HFFc6 (cell line): ENCODE measurements at places on chromosomes 2 and 18. TPM values are rescaled to one million over a fixed set of nuclear protein-coding genes. Genes with fewer than 3 reads are reported as not detected.

The HOXD13 gene
- 1.4 to 1.8 TPM (median 1.6 TPM) in 3 replicates for total RNA-seq

The UGT1A4 gene
- total RNA-seq, result not detected in 3 replicates

The BOLL gene
- not detected in 3 replicates for total RNA-seq

The KLHL14 gene
- total RNA-seq, result not detected in 2 replicates

The TMEM18 gene
- total RNA-seq, result 21.5 to 27.2 TPM (median 24.2 TPM) in 3 replicates

DNA sequence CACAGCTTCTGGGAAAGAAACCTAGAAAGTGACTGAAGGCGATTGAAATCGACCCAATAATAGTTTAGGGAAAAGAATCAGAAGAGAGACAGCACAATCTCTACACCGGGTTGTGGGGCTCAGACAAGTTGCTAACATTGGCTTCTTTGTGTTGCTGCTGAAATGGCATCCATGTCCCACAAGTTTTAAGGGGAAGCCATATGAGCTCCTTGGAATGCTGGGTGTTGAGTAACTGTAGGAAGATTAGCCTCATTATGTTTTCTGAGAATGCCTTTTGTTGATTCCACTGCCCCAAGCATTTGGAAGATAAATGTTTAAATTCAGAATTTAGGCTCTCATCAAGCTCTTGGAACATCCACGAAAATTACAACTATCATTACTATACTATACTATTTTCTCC lies 73.4 kb upstream of the NEUROD1 start:
- no peak overlapping the region for H3K27ac ChIP-seq
- peaks cover 11% of the 10 kb centered on the region for H3K4me1 ChIP-seq
- no peaks in the 10 kb centered on the region for H3K36me3 ChIP-seq
- no peak overlapping the region for H3K4me3 ChIP-seq

DNA sequence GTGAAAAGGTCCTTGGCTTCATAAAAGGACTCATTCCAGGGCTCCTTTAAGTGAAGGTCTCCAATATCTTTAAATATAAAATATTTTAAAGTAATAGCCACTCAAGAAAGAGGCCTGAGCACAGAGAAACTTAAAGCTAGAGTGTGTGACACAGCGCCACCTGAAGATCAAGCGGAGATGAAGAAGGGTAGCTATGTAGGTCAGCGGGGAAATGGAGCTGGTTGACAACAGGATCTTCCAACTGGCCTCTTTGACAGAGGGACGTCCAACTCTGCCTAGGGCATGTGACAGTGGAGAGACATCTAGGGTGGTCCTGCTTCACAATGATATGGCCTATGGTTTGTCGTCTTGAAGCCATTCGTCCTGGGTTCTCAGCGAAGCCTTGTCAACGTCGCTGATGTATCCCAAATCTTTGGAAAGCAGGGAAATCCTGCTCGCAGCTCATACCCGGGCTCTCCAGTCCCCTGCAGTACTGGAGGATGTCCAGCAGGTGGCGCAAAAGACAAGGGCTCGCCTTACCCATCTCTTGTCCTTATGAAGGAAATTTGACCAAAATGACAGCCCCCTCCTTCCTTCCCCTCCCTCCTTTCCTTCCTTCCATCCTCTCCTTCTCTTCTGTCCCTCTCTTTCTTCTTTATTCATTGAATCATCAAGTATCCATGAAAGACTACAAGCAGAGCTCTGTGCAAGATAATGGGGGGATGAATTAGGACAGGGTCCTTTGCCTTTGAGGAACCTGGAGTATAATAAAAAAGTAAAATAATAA lies 59.6 kb downstream of the LONRF2 start:
- peak; percentile 37 for DNase-seq
- H3K36me3 ChIP-seq, result no peaks in the 10 kb centered on the region
- H3K4me3 ChIP-seq, result no peak overlapping the region
- peaks cover 11% of the 10 kb centered on the region for H3K27me3 ChIP-seq

DNA sequence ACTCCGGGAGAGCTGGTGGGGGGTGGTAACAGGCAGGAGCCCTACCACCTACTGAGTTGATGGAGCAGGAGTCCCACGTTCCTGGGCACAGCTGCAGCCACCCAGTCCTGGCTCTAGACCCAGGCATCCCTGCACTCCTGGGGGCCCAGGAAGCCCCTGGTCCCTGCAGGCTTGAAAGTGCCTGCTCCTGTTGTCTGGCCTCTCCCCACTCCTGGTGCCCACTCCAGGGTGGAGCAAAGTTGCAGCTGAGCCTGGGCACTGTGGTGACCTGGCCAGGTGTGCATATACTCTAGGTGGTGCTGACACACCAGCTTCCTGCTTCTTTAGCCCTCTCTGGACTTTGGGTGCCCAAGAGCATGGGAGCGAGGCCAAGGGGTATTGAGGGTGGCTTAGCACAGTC lies 119.0 kb upstream of the SLC38A11 start:
- DNase-seq, result no peak
- no peak overlapping the region for H3K4me3 ChIP-seq
- H3K27ac ChIP-seq, result no peak overlapping the region
- no peaks in the 10 kb centered on the region for H3K4me1 ChIP-seq

DNA sequence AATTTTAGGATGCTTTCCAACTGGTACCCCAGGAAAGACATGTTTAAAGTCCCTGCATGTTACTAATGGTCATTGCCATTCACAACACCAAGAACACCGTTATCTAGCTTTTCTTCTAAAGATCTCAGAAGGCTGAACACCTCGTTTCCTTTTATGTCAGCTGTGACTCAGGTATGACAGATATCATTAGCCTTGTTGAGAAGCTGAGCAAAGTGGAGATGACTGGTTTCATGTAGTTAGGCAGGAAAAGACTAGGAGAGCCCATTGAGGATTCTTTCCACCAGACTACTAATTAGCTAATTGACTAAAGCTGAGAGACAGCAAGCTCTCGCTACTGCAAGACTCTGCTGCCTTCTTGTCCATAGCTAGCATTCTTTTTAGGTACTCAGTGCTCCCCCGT lies 32.0 kb upstream of the ARL5A start:
- H3K27me3 ChIP-seq, result peaks cover 3% of the 10 kb centered on the region; the same call in 1 of the 2 replicates
- H3K27ac ChIP-seq, result no peak overlapping the region
- no peak for DNase-seq
- no peak overlapping the region for H3K4me3 ChIP-seq

DNA sequence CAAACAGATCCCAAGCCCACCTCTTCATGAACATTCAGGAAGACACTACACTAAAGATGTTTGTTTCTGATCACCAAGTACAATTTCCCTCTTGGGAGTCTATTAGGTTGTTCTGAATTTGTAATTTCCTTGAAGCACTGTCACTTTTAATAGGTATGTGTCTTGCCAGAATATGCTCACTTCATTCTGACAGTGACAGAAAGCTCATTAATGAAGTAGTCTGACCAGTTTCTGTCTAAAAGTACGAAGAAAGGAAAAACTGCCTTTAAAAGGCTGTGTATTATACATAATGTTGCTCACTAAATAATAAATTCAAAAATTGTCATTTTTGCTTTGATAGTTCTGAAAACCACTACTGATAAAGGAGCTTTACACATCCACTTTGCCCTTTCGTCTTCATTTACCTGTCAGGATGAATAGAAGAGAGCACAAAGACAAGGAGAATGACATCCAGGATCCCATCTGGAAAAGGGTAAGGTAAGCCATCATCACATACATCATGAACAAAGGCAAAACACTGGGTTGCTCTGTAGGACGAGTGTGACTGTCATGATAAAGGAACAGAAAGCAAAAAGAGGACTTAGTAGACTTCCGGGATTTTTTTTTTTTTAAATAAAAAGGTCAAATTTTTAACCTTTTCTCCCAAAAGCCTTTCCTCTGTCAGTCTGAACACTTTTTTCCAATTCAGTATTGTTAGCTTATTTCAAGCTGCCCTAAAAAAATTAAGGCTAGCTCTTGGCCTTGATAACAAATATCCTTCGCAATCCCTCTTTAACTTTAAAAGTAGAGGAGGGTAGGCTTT lies 103.4 kb downstream of the METTL8 start:
- peaks cover 5% of the 10 kb centered on the region; the same call in 1 of the 2 replicates for H3K36me3 ChIP-seq
- H3K27ac ChIP-seq, result no peak overlapping the region
- no peaks in the 10 kb centered on the region; the same call in 1 of the 2 replicates for H3K27me3 ChIP-seq
- H3K4me3 ChIP-seq, result no peak overlapping the region
- peaks cover 8% of the 10 kb centered on the region for H3K4me1 ChIP-seq

- DNase-seq, result no peak
- H3K36me3 ChIP-seq, result 0 out of 2 replicates have a peak, but pooled peaks cover 6% of the 10 kb centered on the region
- no peak overlapping the region for H3K27ac ChIP-seq
- H3K4me1 ChIP-seq, result peaks cover 57% of the 10 kb centered on the region
- H3K27me3 ChIP-seq, result no peaks in the 10 kb centered on the region
Observed at GRCh38 chr2:173972165-173972564, 7.0 kb upstream of the SP3 start.

- H3K27me3 ChIP-seq, result peaks cover 58% of the 10 kb centered on the region
- no peak overlapping the region for H3K4me3 ChIP-seq
- DNase-seq, result no peak
- no peak overlapping the region for H3K27ac ChIP-seq
Observed at GRCh38 chr2:86331384-86331783, 6.0 kb downstream of the REEP1 start.

GRCh38 chr2:112880696-112881095 lies 30.3 kb upstream of the IL37 start:
- H3K27me3 ChIP-seq, result no peaks in the 10 kb centered on the region
- H3K4me1 ChIP-seq, result peaks cover 84% of the 10 kb centered on the region
- H3K27ac ChIP-seq, result peak overlapping the region; percentile 91

- H3K4me3 ChIP-seq, result no peak overlapping the region
- peaks cover 2% of the 10 kb centered on the region; the same call in 1 of the 2 replicates for H3K27me3 ChIP-seq
- no peak for DNase-seq
- H3K27ac ChIP-seq, result no peak overlapping the region
- H3K36me3 ChIP-seq, result no peaks in the 10 kb centered on the region
Observed at GRCh38 chr18:34077599-34077998, 147.1 kb downstream of the NOL4 start.

DNA sequence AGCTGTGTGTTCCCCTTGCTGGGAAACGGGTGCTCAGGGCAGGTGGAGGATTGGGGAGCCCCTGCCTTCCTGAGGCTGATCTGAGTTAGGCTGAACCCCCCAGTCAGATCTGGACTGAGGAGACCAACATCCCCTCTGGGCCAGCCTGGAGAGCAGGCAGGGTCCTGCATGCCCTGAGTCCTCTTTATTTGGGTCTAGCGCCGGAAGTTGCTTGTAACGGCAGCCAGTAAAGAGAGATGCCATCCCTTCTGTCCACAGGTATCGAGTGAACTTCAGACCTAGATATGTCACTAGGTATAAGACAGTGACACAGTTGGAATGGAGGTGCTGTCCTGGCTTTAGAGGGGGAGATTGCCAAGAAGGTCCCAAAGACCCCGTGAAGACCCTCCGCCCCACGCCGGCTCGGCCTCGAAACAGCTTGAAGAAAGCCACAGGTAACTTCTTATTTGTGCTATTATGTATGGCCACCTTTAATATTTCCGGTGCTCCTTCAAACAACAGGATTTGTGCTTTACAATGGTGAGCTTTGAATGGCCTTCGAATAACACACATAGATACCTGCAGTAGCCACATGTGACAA lies 38.0 kb downstream of the EMILIN2 start:
- H3K36me3 ChIP-seq, result no peaks in the 10 kb centered on the region
- no peak for DNase-seq
- H3K4me1 ChIP-seq, result peaks cover 30% of the 10 kb centered on the region
- H3K4me3 ChIP-seq, result no peak overlapping the region
- H3K27ac ChIP-seq, result no peak overlapping the region

DNA sequence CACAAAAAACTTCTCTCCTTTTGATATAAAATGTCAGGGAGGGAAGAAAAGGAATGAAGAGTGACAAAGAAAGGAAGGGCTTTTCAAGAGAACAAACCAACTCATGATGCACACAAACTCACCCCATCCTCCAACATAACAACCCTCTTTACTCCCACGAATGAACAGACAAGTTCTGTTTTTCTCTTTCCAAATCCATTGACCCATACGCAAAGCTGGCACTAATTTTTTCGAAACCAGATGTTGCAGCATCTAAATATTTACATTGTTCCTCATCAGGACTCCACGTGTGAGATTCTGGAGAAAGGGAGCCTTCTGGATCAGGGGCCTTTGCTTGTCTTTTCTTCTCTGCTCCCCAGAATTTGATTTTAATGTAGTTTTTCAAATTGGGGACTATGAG lies 143.3 kb upstream of the BCL2L11 start:
- H3K36me3 ChIP-seq, result no peaks in the 10 kb centered on the region
- no peaks in the 10 kb centered on the region for H3K4me1 ChIP-seq
- peaks cover 26% of the 10 kb centered on the region for H3K27me3 ChIP-seq
- no peak for DNase-seq
- H3K4me3 ChIP-seq, result no peak overlapping the region

- no peak overlapping the region for H3K27ac ChIP-seq
- H3K4me3 ChIP-seq, result no peak overlapping the region
- peaks cover 7% of the 10 kb centered on the region for H3K27me3 ChIP-seq
- no peaks in the 10 kb centered on the region for H3K4me1 ChIP-seq
Observed at GRCh38 chr2:119004602-119005001, 62.6 kb downstream of the MARCO start.
